RPMI7951 (cell line): ENCODE measurements at places on chromosomes 6 and 20. TPM values are rescaled to one million over a fixed set of nuclear protein-coding genes. Genes with fewer than 3 reads are reported as not detected.

GRCh38 chr6:13025893-13026499, 302.3 kb downstream of the TBC1D7 start:
- DNase-seq: no peak

The SYNE1 gene
- 38.6 and 40.0 TPM in 2 replicates for total RNA-seq

The ADGRF5 gene
- total RNA-seq: 0.12 and 0.20 TPM in 2 replicates

The HLA-G gene
- total RNA-seq: not detected in 2 replicates

DNA sequence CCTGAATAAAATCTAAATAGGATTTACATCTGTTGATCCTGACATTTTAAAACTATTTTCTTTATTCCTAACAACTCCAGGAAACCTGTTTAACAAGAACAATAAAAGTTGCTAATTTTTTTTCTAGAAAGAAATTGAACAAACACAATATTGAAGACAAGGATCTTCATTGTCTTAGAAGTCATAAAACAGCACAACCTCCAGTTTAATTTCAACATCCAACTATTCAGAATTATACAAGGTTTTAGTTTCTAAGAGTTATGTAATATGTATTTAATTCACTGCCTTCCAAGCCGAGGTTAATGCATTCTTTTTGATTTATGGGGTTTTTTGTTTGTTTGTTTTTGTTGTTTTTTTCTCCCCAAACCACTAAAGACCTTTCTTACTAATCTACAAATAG, 7.2 kb downstream of the BMP5 start:
- no peak for DNase-seq

DNA sequence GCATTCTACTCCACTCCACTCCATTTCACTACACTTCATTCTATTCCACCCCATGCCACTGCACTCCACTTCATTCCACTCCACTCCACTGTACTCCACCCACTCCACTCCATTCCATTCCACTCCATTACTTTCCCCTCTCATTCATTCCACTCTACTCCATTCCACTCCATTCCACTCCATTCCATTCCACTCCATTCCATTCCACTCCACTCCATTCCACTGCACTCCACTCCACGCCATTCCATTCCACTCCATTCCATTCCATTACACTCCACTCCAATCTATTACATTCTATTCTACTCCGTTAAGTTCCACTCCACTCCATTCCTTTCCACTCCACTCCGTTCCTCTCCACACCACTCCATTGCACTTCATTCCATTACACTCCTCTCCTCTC, 25.0 kb upstream of the DEFB125 start:
- no peak for DNase-seq

GRCh38 chr20:23857962-23858595, 21.5 kb downstream of the CST5 start:
- no peak for DNase-seq

The TUBB2B gene
- total RNA-seq: 22.1 and 26.7 TPM in 2 replicates

The CLVS2 gene
- not detected in 2 replicates for total RNA-seq

DNA sequence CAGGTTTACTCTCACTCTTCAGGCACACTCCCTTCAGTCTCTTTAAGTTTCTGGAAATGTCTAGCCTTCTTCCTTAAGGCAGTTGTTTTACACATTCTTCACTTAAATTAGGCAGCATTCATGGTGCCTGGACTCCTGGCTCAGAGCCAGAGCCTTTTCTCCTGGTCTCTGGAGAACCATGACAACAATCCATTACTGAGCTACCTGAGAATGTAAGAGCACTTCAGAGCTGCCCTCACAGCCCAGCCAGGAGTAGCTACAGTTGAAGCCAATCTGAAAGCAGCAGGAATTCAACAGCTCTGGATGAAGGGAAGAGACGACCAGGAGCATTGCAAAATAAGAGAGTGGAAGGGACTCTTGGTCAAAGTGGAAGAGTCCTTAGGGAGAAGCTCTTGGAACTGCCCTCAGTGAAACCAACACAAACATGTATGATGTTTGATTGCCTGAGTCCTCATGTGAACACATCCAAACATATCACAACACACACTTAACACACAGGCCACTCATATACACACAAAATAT, 416.8 kb upstream of the SPTLC3 start:
- no peak for DNase-seq

DNA sequence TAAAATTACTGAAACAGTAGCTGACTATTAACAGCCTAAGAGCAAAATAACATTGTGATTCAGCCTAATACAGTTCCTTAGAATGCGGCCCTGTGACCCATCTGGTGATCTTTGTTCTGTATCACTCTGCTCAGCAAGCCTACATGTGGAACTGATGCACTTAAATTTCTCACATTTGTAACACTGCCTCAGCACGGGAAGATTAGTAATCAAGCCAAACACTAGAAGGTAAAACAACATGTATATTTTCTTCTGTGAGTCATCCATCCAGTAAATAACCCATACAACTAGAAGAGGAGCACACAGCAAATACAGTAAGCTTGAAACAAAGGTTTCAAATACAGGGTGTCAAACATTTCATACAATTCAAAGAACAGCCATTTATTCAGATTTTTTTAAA, 189.7 kb upstream of the NOX3 start:
- peak; percentile 5 for DNase-seq

The PTCRA gene
- not detected in 2 replicates for total RNA-seq

DNA sequence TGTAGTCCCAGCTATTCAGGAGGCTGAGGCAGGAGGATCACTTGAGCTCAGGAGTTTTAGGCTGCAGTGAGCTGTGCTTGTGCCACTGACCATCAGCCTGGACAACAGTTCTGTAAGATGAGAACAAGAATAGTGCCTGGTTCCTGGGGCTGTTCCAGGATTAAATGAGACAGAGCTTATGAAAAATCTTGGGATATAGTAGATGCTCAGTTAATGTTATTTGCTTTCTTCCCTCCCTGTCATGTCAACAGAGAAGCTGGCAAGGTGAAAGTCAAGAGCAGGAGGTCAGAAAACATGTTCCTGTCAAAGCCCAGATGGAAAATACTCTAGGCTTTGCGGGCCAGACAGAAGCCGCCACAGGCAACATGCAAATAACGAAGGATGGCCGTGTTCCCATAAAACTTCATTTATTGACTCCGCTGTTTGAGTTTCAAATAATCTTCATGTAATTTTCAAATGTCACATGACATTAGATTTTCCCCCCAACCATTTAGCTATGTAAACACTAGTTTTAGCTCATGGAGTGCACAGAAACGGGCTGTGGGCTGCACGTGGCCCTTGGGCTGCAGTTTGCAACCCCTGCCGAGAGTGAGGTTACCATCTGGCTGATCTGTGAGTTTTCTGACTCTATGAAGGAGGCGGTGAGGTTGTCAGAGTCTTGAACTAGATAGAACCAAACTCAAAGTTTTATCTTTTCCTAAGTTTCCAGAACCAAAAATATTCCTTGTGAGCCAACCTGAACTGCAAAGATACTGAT, 63.4 kb upstream of the PMEPA1 start:
- no peak for DNase-seq

DNA sequence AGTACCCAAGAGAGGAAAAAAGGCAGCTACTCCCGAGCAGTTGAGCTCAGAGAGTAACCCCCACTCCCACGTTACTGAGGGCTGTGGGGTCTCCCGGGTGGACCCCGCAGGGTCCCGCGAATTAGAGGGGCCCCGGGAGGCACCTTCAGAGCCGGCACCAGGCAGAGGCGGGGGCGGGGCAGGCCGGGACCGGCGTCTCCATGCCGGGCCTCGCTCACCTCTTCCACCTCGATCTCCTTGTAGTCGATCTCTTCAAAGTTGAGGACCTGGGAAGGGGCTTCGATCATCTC, 381 bp downstream of the MAP3K7 start:
- DNase-seq: no peak

The MAP3K5 gene
- 6.2 and 6.3 TPM in 2 replicates for total RNA-seq

GRCh38 chr6:81743649-81744048, 8.8 kb downstream of the TENT5A start:
- no peak for DNase-seq

The TOX2 gene
- 24.7 and 25.4 TPM in 2 replicates for total RNA-seq

The PACSIN1 gene
- total RNA-seq: not detected in 2 replicates

DNA sequence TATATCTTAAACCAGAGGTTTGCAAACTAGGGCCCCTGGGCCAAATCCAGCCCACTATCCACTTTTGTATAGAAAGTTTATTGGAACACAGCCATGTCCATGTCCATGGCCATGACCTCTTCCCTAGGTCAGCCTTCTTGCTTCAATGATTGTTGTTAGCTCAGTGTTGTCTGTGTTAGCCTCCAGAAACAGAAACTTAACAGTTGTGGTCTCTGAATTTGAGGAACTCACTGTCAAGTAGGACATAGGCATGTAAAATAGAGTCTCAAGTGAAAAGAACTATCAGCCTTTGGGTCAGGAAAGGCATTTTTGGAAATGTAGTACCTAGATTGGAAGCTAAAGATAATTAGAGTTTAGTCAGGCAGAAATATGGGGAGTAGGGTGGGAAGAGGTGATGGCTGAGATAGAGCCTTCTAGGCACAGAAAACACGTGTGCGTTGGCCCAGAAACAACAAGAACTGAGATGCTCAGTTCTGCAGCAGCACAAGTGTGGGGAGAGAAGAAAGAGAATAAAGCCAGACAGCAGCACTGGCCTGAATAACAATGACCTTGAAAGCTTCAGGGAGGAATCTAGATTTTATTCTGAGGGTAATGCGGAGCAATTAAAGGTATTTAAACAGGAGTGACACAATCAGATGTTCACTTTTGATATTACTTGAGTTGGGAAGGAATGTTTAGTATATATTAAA, 87.0 kb upstream of the OLIG3 start:
- DNase-seq: no peak

DNA sequence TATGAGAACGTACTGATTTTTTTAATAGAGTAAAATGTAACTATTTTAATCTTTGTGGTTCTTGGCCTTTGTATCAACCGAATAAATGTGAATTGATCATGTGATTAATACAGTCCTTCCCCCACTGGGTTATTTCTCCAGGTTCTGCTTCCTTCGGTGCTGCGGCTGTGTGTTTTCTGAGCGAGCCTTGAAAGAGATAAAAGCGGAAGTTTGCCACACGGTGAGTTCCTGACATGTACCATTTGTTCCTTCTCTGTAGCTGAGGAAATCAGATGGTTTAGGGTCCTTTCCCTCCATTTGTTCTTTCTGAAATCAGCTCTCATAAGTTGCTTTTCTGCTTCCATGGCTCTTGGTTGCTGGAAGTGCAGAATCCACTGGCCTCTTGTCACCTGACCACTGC, 15.5 kb downstream of the RTF2 start:
- DNase-seq: no peak

GRCh38 chr20:62724692-62725595, 16.3 kb downstream of the NTSR1 start:
- DNase-seq: peak; percentile 86

DNA sequence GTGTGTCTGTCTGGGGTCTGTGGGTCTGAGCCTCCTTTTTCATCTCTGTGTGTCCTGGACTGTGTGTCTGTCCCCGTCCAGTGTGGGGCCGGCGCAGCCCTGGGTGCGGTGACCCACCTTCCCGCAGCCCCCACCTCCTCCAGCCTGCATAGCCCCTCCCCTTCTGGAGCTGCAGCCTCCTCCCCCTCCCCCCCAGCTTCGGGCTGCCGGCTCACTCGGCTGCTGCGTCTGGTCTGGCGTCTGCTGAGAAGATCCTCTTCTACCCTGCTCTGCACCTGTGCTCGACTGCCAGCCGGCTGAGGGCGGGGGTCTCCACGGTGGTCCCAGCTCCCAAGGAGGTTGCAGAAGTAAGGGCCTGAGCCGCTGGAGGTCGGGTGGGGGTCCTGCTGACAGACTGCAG, 7.6 kb upstream of the LKAAEAR1 start:
- DNase-seq: no peak

DNA sequence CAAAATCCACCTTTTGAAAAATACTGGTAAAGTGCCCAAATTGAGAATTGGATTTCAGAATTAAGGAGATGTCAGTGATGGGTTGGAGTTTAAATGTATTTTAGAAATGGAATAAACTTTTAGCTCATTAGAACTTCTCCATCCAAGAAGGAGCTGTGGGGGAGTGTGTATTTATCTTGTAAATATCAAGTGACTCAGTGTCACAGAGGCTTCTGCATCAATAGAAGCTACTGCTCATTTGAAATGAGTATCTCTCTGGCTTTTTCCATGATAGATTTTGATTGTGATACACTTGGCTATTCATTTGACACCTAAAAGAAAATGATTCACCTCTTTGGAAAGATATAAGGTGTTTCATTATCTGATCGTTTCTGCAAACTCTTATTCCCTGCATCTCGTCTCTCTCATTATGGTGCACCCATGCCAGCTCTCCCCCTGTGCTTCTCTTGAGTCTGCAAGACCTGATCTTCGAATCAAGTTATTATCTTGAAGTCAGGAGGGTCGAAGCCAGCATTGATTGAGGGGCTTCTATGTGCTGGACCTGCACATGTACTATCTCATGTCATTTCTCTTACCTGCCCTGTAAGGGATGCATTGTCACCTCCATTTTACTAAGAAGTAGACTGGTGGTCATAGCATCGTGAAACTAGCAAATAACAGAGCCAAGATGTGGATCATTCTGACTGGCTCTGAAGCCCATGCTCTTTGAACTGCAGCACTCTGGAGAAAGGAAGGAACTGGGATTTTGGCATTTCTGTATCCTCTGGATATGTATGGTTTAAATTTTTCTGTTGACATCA, 30.1 kb downstream of the VAPB start:
- DNase-seq: no peak

DNA sequence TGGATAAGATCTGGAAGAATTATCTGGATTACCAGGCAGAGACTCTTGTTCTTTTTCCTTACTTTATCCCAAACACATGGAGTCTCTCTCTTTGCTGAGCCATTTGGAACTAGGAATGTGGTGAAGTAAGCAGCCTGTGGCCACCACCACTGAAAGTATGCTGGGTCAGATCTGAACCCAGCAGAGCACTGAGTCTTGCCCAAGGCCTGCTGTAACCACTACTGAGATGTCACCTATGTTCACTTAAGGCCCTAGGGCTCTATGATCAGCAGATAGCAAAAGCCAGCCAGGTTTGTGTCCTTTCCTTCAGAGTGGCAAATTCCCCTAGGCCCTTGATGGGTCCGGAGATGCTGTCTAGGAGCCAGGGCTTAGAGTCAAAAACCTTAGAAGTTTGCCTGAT, 103.3 kb upstream of the PLN start:
- no peak for DNase-seq
